NCI-H510A treated with DMSO at 0.1 percent for 48 hours (cell line): ENCODE measurements at places on chromosomes 7 and 10.
A peak's percentile ranks its signal among the peaks of the same experiment; 100 is the strongest.

- DNase-seq, result no peak
Measured at GRCh38 chr10:72243822-72244437, 27.9 kb upstream of the ASCC1 start.

GRCh38 chr10:120735315-120735714 is 115.8 kb upstream of the WDR11 start:
- DNase-seq, result no peak

DNA sequence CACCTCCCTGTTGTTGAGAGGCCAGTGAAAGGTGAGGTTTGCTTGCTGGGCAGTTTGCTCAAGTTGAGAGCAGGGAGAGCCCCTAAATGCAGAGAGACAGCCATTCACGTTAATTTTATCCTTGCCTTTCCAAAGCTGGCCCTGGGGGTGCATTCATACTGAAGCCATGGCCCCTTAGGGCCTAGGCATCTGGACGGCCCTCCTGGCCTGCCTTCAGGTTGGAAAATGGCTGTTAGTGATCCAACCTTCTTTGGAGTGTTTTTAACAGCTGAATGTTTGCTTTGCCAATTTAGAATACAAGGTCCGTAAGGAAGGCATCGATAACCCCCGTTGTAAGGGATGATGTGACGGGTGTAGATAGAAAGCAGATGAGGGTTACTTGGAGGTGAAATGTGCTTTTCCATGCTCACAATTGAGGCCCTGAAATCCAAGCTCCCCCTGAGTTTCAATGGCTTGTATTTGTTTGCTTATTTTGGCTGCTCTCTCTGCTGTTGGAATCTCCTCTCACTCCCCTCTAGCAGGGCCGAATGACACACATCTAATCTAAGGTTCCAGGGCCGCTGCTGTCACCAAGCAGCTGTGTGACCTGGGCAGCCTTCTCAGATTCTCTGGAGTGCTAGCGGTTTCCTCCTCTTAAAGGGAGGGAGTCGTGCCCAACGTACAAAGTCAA is 171.6 kb upstream of the MKI67 start:
- no peak for DNase-seq

DNA sequence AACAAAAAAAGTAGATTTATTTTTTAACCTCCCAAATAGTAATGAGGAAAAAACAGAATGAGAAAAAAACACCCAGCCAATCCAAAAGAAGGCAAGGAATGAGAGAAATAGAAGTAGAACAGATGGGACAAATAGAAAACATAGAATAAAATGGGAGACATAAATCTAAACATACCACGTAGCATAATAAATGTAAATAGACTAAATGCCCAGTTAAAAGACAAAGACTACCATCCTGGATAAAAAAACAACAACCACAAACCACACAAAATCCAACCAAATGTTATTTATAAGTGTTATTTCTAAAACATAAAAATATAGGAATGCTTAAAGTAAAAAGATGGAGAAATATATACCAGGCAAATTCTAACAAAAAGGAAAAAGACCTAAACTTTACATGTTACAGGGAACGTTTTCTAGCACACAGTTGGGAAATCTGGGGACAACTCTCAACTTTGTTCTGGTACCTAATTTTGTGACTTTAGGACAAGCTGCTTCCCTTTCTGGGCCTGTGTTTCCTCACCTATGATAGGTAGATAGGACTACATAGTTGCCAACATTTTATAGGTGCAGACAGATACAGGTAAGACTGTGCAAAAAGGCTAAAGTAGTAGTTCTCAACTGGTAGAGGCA is 98.4 kb downstream of the SPDYE5 start:
- DNase-seq, result no peak

- no peak for DNase-seq
Measured at GRCh38 chr10:44982496-44982895, 3.9 kb upstream of the DEPP1 start.

DNA sequence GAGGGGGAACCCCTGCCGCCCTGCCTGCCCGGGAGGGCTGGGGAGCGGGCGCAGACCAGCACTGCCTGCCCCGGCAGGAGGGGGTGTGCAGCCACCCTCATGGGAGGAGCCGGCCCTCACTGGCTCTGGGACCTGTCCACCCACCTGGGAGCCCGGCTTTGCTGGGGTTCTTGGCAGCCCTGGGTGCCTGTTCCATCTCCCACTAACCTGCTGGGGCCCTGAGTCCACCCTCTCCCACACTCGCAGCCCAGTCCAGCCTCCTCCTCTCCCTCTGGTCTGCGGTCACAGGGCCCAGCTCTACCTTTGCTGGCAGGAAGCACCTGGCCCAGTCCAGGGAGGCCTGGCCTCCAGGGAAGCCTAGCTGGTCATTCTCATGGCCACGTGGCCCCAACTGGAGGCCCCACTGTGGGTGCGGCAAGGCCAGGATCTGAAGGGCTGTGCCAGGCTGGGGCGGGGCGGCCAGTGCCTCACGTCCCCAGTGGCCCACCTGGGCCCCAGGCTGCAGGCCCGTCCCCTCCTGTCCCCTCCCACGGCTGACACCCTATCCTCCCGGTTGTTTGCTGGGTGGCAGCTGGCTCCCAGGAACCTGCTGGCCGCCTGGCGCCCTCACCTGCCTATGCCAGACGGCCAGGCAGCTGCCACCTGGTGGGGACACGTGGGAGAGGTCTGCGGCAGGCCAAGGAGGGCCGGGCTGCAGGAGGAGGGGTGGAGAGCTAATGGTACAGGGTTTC is at the start of gene TMEM184A:
TSS of gene TMEM184A (minus strand) at position 393 of the 731 bp plus-strand sequence. CDS start 721 bp downstream, outside the sequence.
- peak; percentile 99 for DNase-seq

DNA sequence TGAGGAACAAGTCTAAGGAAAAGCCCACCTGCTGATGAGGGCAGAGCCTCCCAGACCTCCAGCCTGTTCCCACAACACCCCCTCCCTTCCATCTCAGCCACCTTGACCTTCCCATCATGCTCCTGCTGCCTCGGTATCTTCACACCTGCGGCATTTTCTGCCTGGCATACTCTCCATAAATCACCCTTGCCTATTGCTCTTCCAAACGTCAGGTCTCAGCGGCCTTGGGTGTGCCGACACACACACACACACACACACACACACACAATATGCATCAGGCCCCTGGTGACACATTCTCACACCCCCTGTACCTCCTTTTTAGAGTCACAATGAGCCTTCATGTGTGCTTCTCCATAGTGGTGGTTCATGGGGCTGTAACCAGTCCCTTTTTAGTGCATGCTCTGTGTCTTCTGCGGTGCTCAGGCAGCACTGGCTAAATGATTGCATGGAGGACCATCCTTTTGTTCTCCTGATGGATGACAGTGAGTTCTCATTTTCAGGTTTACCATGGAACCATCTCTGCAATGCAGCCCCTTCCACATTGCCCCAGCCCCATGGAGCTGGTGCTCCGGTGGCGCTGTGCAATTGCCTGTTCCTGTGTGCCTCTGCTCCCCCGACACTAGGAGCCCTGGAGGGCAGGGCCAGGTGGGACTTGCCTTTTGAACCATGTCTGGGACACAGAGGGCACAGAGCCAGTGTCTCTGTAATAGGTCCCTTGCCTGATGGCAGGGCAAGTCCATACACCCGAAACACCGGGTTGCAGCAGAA is 4.5 kb downstream of the ADIRF start:
- no peak for DNase-seq

DNA sequence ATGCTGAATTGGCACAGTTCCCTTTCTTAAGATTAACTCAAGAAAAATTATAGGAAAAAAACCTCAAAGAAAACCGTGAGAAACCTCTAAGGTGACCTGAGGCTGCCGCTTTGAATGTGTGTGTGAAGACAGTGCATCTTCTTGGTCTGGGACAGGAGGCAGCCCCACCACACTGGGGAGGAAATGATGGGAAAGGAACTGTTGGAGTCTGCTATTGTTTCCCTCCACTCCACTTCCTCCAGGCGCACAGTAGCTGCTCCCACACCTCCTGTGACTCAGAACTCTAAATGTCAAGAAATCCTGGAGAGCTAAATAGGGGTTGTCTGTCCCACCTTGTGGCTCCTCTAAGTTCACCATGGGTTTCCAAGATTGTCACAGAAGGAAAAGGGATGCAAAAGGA is 179.4 kb downstream of the PDE1C start:
- DNase-seq, result no peak

GRCh38 chr10:19620811-19621210 is 195.4 kb upstream of the PLXDC2 start:
- DNase-seq, result no peak

DNA sequence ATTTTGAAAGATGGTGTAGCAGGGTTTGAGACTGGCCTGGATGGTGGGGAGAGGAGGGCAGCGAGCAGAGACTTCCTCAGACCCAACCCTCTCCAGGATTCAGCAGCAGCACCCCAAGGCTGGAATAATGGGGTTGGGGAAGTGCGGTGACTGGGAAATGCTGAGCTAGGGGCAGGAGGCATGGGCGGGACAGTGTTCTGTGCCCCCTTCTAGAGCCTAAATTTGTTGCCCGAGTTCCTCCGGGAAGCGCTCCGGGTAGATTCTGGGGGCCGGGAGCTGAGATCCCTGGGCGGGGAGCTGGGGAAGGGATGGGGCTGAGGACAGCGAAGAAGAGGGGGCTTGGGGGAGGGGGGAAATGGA is at the start of gene CHAT:
TSS of gene CHAT (plus strand) at position 156 of the 360 bp plus-strand sequence. CDS start at position 309, 153 bp downstream.
- DNase-seq, result no peak

DNA sequence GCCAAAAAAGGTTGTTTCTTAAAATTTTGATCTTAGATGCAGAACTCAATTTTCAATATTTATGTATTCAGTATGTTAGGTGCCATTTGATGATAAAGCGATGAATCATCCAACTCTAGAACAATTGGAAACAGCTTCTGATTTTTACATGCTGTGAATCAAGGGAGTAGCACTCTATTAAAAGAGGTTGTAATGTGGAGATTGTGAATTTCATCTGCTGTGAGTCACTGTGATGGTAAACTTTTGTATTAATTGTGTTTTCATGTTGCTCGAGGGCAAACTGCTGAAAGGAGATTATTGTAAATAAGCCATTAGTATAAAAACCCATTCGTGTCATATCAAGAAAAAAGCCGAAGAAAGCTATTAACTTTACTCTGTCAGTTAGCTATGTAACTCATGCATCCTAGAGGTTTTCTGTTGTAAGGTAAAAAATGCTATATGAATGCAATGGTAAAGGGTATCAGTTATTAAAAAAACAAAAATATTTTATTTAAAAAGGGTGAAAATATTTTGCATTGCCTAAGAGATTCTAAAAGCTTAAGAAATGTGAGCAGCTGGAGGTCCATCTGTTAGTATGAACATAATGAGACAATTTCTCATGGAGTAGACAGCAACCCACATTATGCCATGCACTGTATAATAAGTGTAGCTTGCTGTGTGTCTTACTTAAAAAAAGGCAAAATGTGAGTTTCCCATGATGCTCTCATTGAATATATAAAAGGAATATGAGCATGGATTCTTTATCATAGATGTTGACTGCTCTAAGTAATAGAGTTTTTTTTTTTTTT is 511.0 kb upstream of the PCDH15 start:
- no peak for DNase-seq

- peak; percentile 7 for DNase-seq
Measured at GRCh38 chr10:33139181-33139646, 181.2 kb upstream of the ITGB1 start.

DNA sequence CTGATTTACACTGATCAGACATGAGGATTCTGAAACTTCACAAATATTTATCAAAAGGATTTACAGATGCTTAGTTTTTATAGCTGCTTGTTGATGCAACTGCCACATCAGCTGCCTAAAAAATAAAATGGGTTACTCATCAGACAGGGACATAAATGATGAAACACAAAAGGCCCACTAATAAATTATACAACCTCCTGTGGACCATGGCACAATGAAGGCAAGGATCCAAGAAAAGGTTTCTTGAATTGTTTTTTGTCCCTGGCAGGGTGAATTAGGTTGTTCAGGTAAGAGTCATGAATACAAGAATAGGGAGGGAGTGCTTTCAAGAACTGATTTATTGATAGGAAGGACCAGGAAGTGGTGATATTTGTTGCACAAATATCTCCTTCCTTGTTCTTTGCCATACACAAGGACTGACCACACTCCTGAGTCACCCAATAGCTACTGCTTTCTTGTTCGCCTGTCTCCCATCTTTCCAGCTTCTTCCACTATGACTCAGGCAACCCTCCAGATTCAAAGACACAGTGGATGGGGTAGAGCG is 234.5 kb downstream of the AHR start:
- no peak for DNase-seq

DNA sequence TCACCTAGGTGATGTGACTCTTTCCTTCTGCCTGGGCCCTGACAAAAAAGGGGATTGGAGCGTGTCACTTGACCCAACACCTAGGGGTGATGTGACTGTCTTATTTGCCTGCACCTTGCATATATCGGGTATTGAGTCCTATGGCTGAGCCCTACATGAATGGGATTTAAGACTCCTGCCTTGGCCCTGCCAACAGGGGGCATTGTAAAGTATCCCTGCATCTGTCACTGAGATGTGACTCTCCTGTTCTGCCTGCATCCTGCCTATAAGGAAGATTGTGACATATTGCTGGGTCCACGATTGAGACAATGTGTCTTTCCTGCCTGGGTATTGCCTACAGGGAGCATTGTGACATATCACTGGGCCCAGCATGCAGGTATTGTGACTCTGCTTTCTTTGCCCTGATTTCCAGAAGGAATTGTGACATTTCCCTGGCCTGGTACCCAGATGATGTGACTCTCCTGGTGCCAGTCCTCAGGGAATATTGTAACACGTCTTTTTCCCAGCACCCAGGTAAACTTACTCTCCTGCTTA is 14.2 kb upstream of the ZNF107 start:
- no peak for DNase-seq

DNA sequence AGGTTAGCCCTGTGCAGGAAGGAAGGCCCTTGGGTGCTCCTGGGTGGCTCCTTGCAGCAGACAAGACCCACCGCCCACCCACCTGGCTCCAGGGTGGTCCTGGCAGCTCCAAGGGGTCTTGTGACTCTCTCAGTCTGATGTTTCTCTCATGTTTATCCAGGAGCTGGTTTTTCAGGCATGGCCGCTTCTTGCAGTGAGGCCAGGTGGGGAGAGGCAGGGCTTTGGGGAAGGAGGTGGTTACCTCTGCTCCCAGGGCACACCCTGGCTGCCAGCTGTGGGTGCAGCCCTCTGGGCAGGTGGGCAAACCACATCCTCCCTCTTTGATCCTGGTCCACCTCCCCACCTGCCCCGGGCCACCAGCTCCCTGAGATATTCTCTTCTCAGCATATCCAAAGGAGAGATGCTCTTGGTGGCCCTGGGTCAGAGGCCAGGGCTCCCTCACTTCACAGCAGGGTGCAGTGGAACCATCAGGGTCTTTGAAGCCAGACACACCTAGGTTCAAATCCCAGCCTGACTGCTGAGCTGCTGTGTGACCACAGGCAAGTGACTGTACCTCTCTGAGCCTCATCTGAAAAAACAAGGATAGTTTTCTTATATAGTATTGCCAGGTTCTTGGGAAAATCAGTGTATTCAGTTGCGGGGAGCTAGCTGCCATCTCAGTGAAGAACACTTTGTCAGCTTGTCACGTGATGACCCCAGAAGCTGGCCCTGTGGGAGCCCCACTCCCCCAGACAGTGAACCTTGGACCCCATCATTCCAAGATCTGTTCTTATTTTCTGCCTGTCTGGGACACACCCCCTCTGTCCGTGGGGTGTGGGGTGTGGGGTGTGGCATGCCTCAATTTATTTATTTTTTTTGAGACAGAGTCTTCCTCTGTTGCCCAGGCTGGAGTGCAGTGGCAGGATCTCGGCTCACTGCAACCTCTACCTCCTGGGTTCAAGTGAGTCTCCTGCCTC is 11.5 kb downstream of the GTF2IRD1 start:
- DNase-seq, result peak; percentile 63

GRCh38 chr7:66088861-66089838 is 13.5 kb downstream of the ASL start:
- DNase-seq, result no peak

- DNase-seq, result no peak
Measured at GRCh38 chr10:24344279-24344678, 135.3 kb downstream of the KIAA1217 start.
